ENCODE measurements at places on chromosomes 3 and 15.

- DNase-seq: no peak
- H3K4me1 ChIP-seq: no peaks in the 10 kb centered on the region
- H3K27ac ChIP-seq: no peak overlapping the region
- no peaks in the 10 kb centered on the region for H3K36me3 ChIP-seq
- H3K4me3 ChIP-seq: no peak overlapping the region
Measured at GRCh38 chr15:50144341-50145120, 25.5 kb upstream of the ATP8B4 start.

DNA sequence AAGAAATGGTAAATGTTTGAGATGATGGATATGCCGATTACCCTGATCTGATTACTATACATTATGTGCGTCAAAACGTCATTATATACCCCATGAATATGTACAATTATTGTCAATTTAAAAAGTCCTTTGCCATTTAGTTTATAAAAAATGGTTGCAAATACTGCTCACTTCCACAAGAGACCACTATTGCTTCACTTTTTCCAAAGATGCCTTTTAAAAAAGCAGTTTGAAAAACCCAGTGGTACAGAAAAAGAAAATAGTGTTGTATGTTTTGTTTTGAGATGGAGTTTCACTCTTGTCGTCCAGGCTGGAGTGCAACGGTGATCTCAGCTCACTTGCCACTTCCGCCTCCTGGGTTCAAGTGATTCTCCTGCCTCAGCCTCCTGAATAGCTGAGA, 39.3 kb downstream of the EDEM1 start:
- no peaks in the 10 kb centered on the region for H3K4me1 ChIP-seq
- no peak overlapping the region for H3K27ac ChIP-seq
- DNase-seq: no peak
- no peaks in the 10 kb centered on the region for H3K27me3 ChIP-seq
- H3K36me3 ChIP-seq: no peaks in the 10 kb centered on the region

- no peak overlapping the region for H3K27ac ChIP-seq
- H3K27me3 ChIP-seq: no peaks in the 10 kb centered on the region
- no peaks in the 10 kb centered on the region for H3K4me1 ChIP-seq
- no peaks in the 10 kb centered on the region for H3K36me3 ChIP-seq
Measured at GRCh38 chr3:10695595-10696285, 120.3 kb upstream of the SLC6A11 start.

- H3K36me3 ChIP-seq: no peaks in the 10 kb centered on the region
- H3K4me3 ChIP-seq: no peak overlapping the region
- no peak for DNase-seq
- H3K27ac ChIP-seq: peak overlapping the region; percentile 86
- H3K4me1 ChIP-seq: peaks cover 58% of the 10 kb centered on the region
Measured at GRCh38 chr3:194139814-194140391, 4.0 kb downstream of the HES1 start.

- H3K27me3 ChIP-seq: no peaks in the 10 kb centered on the region
- H3K4me1 ChIP-seq: no peaks in the 10 kb centered on the region
- H3K27ac ChIP-seq: no peak overlapping the region
- no peak overlapping the region for H3K4me3 ChIP-seq
- no peak for DNase-seq
Measured at GRCh38 chr15:97501291-97501690, 459.2 kb upstream of the ARRDC4 start.

- DNase-seq: no peak
- H3K27me3 ChIP-seq: no peaks in the 10 kb centered on the region
- no peak overlapping the region for H3K4me3 ChIP-seq
- H3K27ac ChIP-seq: no peak overlapping the region
Measured at GRCh38 chr3:2656806-2657777, 453.1 kb downstream of the IL5RA start.

DNA sequence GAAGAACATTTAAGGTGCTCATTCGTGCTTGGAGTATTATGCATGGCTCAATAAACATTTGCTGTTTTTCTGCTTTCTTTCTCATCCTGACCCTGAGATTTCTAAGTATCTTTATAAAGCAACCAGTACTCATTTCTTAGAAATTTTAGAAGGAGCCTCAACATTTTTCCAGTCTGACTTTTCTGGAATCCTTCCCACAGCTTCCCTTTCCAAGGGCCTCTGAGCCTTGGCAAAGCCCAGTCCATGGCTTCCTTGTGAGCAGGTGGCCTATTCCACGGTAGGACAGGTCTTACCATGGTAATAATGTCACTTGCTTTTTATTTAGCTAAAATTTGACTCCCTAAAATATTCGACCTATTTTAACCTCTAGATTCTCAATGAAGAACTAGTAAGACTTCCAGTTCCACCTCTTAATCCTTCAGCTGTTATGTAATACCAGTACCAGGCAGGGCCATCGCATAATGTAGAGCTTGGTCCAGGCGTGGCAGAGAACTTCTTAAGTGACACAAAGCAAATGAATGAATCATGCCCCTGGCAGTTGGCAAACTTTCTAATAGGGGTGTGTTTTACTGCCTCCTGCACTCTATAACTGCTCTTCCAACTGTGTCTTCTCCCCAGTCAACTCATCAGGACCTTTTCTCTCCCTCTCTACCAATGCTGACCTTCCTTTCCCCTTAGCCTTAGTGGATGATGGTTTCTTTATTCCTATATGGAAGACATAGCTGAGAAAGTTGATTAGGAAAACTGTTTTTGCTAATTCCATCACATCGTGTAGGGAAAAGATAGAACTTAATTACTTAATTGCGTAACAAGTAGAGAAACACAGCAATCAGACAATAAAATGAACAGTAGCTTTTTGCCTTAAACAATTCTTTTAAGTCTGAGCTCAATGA, 894 bp upstream of the TM4SF4 start:
- no peaks in the 10 kb centered on the region for H3K36me3 ChIP-seq
- H3K4me1 ChIP-seq: peaks cover 18% of the 10 kb centered on the region
- no peak overlapping the region for H3K27ac ChIP-seq
- DNase-seq: peak; percentile 77

DNA sequence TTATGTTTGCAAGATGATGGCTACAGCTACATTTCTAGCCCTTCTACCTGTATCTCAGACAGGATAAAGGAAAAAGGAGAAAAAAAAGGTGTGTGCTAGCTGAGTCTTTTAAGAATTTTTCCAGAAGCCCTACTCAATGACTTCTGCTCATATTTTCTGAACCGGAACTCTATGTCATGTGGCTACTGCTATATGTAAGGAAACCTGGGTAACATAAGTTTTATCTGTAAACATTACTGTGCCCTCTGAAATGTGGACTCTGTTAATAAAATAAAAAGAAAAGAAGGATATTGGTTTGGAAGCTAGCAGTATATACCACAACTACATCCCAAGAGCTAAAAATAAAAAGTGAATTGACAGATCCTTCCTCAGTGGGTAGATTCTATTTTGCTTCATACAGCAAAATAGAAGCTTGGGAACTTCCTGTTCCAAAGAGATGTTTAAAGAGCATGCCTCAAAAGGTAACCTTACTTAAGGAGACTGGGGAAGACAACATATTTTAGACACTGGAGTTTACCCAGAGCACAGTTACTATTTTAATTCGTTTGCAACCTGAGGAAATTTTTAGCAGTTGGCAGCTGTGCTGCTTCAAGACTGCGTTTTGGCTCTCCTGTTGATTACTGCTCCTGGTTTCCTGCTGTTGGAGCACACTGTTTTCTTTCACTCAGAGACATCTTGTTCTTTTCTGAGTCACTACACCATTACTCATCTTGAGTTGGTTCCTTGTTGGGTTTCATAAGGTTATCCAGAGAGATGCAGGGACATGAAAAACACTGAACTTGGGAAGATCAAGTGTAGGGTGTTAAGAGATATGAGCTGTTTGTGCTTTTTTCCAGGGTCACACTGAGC, 280.7 kb downstream of the NFKBIZ start:
- peak overlapping the region; percentile 73 for H3K27ac ChIP-seq
- DNase-seq: no peak
- H3K4me3 ChIP-seq: no peak overlapping the region
- H3K36me3 ChIP-seq: no peaks in the 10 kb centered on the region
- H3K4me1 ChIP-seq: no peaks in the 10 kb centered on the region
- no peaks in the 10 kb centered on the region for H3K27me3 ChIP-seq

- no peaks in the 10 kb centered on the region for H3K27me3 ChIP-seq
- peaks cover 53% of the 10 kb centered on the region for H3K4me1 ChIP-seq
- H3K27ac ChIP-seq: no peak overlapping the region
- no peak overlapping the region for H3K4me3 ChIP-seq
- DNase-seq: no peak
Measured at GRCh38 chr3:44962621-44963393, 13.2 kb downstream of the ZDHHC3 start.

DNA sequence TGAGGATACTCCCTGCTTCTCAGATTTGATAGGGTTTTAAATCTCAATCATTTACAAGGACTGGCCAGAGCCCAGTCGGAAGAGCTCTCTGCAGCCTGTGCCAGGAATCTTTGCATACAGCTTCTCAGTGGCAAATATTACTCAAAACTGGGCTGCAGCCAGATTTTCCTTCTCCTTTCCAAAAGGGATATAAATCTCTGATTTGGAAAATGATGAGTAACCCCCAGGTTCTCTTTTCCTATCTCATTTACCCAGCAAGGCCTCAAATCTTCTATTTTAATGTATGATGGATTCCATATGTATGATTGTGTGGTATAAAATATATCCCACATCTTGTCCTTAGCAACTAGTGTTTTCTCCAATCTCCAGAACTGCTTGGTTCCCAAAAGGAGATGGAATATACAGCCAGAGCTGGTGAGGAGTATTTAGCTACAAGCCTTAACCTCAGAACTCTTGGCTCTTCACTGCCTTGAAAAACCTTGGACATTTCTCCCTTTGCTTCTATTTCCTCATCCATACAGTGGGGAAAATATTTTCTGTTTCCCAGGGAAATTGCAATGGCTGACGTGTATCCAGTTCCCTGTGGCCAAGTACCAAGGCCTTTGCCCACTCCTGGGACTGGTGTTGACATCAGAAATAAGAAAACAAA, 114.4 kb downstream of the ATG7 start:
- H3K4me1 ChIP-seq: peaks cover 26% of the 10 kb centered on the region
- no peaks in the 10 kb centered on the region for H3K36me3 ChIP-seq
- peak overlapping the region; percentile 22 for H3K27ac ChIP-seq
- DNase-seq: no peak
- no peaks in the 10 kb centered on the region for H3K27me3 ChIP-seq
- no peak overlapping the region for H3K4me3 ChIP-seq
